ENCODE measurements at places on chromosomes 7 and 10.
A peak's percentile ranks its signal among the peaks of the same experiment; 100 is the strongest.

GRCh38 chr7:148987751-148988512, 40.4 kb downstream of the PDIA4 start:
- DNase-seq, result no peak

- peak; percentile 37 for DNase-seq
Measured at GRCh38 chr7:30817371-30817767, 46.2 kb downstream of the MINDY4 start.

- DNase-seq, result no peak
Measured at GRCh38 chr10:52143338-52143737, 170.7 kb upstream of the DKK1 start.

DNA sequence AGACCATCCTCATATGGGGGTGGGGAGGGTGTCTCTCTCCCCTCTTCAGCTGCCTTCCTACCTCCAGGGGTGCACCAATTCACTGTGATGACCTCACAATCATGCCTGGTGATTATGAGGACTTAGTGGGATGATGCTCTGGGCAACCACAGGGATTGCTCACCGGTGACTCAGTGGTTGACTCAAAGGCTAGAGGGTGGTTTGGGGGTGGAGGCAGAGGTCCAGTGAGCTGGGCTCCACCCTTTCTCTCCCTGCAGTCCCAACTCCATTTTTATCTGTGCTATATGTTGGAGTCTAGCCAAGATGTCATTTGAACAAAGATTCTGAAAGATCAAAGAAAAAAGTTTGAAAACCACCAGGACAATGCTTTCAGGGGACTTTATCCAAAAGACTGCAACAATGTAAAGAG, 286.9 kb downstream of the KCNMA1 start:
- DNase-seq, result peak; percentile 95

DNA sequence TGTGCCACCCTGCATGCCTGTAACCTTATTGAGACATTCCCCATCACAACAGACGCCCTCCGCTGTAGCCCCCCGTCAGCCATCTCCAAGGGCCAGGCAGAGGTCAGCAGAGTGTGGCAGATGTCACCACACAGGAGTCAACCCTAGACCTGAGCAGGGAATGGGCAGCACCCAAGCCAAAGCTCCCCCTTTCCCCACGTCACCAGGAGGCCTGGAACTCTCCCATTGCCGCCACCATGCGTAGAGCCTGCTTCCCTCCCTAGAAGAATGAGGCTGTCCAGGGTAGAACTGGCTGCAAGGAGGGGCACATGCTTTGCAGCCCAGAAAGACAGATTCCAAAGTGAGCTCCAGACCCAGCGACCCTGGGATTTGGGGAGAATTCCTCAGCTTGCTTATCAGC, 342.9 kb downstream of the TNS3 start:
- no peak for DNase-seq

- DNase-seq, result no peak
Measured at GRCh38 chr10:46001187-46001756, 29.0 kb downstream of the TIMM23 start.

- DNase-seq, result no peak
Measured at GRCh38 chr7:14717816-14718215, 184.7 kb downstream of the DGKB start.

DNA sequence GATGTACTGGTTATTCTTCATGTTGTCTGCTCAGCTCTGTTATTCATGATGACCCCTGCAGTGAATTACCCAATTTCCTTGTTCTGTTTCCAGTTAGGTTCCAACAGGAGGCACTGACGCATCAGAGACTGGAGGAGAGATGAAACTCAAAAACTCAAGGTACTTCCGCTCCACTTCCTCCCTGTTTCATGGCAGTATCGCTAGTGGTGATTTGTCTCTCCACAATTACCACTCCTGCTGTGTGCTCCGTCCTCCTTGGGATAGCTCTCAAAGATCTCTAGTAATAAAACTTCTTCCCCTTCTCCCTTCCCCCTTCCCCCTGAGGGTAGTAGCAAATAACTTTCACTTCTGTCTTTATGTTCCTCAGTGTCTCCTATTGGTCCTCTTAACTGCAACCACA, 107.4 kb upstream of the ABCB5 start:
- no peak for DNase-seq

Data from fibroblast of gingiva (primary cell).